ENCODE measurements at places on chromosomes 2 and 18.
A peak's percentile ranks its signal among the peaks of the same experiment; 100 is the strongest.

- peak; percentile 77 for DNase-seq
Observed at GRCh38 chr18:49849331-49850217, 36.2 kb upstream of the ACAA2 start.

- peak; percentile 26 for DNase-seq
Observed at GRCh38 chr2:77008853-77009252, 513.3 kb downstream of the LRRTM4 start.

- no peak for DNase-seq
Observed at GRCh38 chr2:40404517-40404916, 47.4 kb downstream of the SLC8A1 start.

- DNase-seq = no peak
Observed at GRCh38 chr2:204917089-204917701, 371.9 kb downstream of the PARD3B start.

- no peak for DNase-seq
Observed at GRCh38 chr2:178392215-178392614, 58.8 kb downstream of the PRKRA start.

GRCh38 chr2:237708491-237708890 is 81.1 kb downstream of the LRRFIP1 start:
- DNase-seq = no peak

DNA sequence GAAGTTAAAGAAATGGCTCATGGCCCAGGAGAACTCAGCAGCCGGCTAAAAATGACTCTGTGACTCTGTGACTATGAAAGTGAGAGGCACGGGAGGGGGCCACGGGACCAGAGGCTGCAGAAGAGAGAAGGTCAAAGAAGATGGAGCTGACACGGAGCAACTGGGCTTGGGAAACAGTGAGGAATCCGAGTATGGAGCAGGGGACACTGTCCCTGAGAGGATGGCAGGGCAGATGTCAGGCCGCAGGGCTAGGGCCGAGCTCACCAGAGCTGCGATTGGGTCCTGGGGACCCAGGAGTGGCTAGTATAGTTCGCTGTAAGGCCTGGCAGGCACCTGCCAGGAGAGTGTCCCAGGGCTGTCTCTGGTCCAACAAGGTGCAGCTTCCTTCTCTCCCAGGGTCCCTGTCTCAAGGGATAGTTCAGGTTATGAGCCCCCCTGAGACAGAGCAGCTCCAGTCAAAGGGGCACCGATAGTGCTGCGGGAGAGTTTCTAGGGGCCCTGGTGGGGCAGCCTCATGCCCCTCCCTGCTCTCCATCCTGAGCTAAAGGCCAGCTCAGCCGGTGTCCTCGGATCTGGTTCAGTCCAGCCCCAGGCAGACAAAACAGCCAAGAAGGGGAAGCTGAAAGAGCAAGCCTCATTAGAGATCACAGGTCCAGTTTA is 42.7 kb downstream of the CIB4 start:
- DNase-seq = no peak

DNA sequence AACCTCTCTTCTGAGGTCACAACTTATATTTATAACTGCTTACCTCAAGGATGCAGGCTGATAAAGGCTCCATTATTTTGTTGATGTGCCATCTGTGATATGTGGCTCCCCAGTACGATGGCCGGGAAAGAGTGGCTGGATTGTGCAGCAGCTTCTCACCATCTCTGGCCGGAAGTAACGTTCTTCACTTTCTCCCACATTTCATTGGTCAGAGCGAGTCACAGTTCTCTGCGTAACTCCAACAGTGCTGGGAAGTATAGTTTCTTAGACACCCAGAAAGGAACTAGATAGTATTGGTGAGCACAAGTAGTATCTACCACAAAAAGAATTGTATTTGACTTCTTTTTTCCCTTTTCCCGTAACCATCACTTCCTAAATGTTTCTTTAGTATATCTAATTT is 28.7 kb downstream of the ZSWIM2 start:
- DNase-seq = no peak

- DNase-seq = no peak
Observed at GRCh38 chr2:111618226-111618977, 265.6 kb downstream of the ANAPC1 start.

GRCh38 chr2:28995765-28996750 is 15.0 kb downstream of the TOGARAM2 start:
- DNase-seq = no peak

DNA sequence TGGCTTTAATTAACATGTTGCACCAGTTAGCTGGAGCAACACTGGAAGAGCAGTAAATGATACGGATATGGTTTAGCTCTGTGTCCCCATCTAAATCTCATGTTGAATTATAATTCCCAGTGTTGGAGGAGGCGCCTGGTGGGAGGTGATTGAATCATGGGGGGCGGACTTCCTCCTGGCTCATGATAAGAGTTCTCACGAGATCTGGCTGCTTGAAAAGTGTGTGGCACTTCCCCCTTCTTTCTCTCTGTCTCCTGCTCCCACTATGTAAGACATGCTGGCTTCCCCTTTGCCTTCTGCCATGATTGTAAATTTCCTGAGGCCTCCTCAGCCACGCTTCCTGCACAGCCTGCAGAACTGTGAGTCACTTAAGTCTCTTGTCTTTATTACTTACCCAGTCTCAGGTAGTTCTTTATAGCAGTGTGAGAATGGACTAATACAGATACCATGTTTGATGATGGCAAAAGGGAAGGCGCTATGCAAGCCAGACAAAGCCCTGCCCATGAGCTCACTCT is 963.6 kb downstream of the SOCS6 start:
- no peak for DNase-seq

DNA sequence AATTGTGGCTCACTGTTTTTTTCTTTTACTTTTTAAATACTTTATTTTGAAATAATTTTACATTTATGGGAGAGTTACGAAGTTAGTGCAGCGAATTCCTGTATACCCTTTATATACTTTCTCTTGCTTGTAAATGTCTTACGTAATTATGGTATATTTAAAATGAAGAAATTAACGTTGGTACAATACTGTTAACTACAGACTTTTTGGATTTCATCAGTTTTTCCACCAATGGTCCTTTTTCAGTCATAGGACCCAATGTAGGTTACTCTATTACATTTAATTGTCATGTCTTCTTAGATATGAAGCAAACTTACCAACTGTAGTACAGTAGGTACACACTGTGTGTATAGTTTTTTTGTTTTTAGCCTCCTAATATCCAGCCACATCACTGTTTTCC is 76.3 kb downstream of the BOLA3 start:
- DNase-seq = no peak

- peak; percentile 83 for DNase-seq
Observed at GRCh38 chr2:181673173-181673572, 7.1 kb downstream of the NEUROD1 start.

- DNase-seq = no peak
Observed at GRCh38 chr2:135257383-135258090, 205.4 kb downstream of the RAB3GAP1 start.

GRCh38 chr18:49431165-49431962 is 29.1 kb downstream of the DYM start:
- no peak for DNase-seq

GRCh38 chr2:125254010-125254409 is 1228.9 kb downstream of the CNTNAP5 start:
- no peak for DNase-seq

DNA sequence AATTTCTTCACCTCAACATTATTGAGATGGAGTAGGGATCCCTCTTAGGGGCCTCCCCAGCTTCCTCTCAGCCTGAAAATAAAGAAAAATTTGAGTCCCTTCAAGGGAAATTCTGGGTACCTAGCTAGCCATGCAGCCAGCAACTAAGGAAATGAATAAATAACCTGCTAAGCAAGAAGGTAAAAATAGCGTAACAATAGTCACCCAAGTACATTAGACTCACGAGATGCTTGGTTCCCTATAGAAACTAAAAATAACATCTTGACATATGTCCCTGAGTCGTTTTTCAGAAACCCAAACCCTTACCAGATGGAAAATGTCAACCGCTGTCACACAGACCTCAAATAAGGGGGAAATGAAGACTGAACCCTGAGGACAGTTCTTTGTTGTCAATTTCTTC is 51.9 kb downstream of the CACNB4 start:
- DNase-seq = no peak

- no peak for DNase-seq
Observed at GRCh38 chr18:56067969-56068671, 480.1 kb upstream of the TCF4 start.

DNA sequence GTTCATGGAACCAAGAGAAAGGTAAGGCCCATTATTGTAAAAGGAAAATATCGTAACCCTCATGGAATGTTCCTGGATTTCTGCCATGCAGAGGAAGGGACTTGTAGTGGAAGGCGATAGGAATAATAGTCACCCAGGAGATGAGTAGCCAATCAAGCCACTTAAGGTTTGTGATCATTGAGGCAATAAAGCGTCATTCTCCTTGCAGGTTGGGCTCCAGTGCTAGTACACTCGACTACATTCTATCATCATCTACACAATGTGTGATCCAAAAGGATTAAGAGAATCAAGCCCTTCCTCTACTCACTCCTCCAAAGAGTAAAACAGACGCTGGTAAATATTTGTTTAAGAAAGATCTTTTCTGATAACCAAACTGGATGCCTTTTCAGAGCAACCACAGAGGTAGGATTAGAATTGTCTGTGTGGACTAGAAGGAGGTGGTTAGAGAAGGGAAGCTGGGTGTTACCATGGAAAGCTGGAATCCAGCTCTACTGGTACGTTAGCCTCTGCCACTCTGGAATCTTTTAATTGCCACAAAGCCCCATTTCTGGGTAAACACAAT is 245.7 kb downstream of the IKZF2 start:
- peak; percentile 56 for DNase-seq

DNA sequence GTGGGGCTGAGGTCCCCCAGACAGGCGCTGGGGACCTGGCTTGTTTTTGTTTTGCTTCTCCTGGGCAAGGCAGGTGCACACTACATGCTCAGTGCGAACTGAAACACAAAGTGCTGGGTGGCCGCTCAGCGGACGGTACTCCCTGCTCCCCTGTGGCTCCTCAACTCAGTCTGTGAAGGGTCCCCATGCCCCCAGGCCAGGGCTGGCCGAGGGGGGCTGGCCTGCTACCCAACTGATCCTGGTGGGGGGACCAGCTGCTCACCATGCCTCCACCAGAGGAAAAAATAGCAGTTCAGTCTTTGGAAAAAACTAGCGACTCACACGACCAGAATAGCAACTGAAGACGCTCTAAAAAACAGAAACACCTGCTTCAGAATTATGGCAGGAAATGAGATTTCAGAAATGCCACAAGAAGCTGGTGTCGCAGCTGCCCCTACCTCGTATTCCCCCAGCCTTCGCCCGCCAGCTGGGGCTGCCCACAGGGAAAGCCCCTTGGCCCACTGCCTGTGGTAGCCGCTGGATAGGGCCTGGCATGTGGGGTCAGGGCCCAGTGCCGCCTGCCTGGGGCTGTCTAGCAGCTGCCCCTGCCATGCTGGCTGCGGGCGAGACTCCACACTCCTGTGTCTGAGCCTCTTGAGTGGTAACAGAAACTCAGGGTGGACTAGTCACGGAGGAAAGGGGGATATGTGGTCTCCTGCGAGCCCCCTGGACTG is 43.7 kb downstream of the MEX3C start:
- no peak for DNase-seq

- no peak for DNase-seq
Observed at GRCh38 chr2:148338541-148338940, 306.0 kb upstream of the EPC2 start.

DNA sequence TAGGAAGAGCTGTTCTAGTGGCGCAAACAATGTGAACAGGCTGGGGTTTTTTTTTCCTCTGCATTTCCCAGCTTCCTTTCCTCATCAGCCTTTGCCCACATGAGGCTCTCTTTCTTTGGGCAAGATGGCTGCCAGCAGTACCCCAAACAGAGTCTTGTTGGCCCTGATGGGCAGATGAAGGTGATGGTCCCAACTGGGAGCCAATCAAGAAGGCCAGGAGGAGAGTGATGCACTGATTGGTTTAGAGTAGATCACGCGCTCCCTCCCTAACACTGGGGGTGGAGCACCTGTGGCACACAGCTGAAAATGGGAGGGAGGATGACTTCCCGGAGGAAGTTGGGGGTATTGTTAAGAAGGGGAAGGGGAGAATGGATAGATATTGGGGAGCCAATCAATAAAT is 96.3 kb upstream of the FZD7 start:
- no peak for DNase-seq

DNA sequence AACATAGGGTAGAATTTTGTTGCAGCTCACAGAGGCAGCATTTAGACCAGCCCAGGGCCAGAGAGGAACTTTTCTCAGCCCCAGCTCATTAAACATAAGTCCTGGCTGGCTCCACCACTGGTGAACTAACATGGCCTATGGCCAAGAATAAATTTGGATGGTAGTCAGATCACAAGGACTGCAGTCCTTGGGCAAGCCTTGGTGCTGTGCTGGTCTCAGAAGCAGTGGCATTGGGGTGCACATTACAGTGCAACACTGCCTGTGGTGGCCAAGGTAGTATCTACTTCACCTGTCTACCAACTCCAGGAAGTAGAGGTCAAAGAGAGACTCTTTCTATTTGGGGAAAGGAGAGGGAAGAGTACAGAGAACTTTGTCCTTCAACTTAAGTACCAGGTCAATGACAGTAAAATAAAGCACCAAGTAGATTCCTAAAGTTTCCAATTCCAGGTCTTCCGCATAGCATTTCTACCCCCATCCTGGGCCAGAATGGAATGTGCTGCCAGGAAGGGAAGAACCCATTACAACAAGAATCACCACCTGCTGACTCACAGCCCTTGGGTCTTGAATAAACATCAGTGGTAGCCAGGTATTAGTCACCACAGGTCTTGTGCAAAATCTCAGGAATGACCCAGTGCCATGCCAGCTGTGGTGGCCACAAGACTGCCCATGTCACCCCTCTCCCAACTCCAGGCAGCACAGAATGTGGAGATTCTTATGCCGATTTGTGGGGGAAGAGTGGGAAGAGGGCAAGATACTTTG is 155.4 kb upstream of the FSIP2 start:
- no peak for DNase-seq

DNA sequence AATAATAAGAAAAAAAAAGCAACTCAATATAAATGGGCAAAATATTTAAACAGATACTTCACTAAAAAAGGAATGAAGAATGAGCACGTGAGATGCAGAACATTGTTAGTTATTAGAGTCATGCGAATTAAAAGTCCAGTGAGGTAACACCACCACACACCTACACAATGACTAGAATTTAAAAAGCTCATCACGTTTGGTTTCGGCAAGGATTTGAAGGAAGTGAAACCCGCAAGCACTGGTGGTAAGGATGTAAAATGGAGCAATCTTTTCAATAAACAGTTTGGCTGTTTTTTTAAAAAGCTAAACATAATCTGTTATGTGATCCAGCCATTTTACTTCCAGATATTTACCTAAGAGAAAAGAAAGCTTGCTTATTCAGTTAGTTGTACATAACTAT is 1181.6 kb upstream of the CELF4 start:
- no peak for DNase-seq

DNA sequence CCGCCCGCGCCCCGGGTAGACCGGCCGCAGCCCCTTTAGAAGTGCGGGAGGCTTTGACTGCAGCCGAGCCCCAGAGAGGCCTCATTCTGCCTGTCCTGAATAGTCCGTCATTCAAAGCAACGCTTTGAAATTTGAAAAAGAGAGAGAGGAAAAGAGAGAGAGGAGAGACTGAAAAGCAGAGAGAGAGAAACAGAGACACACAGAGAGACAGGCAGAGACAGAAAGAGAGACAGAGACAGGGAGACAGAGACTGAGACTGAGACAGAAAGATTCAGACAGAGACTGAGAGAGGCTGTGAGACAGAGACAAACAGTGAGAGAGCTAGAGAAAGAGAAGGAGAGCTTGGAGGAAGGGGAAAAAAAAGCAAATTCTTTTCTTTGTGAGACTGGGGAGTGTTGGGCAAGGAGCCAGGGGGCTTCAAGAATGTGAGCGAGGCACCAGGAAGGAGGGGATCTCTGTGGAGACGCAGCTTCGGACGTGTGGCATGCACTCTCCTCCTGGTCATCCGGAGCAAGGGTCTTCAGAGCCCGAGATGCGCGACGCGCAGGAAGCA is 73.1 kb downstream of the MYCN start:
- DNase-seq = peak; percentile 25

GRCh38 chr2:223815186-223815883 is 22.0 kb downstream of the AP1S3 start:
- no peak for DNase-seq
